ENCODE measurements at places on chromosomes 6 and 20.

DNA sequence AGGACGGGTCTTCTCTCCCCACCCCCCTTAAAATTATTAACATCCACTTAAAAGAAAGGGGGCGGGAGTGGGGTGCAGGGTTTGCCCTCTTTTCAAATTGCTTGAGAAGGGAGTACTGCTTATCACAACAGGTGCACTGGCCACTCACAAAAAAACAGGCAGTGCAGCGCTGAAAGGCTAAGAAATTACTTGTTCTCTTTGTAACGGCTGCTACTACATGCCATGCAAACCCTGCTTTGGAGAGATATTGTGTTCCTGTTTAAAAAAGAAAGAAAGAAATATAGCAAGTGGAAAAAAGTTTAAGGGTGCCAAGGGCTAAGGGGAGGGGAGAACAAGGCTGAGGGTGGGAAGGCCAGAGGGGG lies 312.7 kb upstream of the JARID2 start:
- no peak for DNase-seq

DNA sequence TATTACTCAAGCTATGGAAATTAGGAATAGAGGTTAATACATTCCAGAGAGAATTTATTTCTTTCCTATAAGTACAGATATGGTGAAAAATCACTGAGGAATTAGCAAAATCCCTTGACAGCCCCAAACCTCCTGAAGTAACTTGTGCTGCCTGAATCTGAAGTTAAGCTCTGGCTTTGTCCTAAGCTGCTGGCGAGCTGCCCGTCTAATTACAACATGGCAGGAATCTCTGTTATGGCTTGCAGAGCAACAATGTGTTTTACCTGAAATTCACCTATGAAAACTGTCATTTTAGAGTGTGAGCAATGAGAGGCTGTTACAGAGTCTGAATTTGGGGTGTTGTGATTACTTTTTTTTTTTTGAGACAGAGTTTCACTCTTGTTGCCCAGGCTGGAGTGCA lies 22.5 kb upstream of the IYD start:
- DNase-seq = no peak

- no peak for DNase-seq
Observed at GRCh38 chr20:58374027-58374850, 14.8 kb upstream of the VAPB start.

DNA sequence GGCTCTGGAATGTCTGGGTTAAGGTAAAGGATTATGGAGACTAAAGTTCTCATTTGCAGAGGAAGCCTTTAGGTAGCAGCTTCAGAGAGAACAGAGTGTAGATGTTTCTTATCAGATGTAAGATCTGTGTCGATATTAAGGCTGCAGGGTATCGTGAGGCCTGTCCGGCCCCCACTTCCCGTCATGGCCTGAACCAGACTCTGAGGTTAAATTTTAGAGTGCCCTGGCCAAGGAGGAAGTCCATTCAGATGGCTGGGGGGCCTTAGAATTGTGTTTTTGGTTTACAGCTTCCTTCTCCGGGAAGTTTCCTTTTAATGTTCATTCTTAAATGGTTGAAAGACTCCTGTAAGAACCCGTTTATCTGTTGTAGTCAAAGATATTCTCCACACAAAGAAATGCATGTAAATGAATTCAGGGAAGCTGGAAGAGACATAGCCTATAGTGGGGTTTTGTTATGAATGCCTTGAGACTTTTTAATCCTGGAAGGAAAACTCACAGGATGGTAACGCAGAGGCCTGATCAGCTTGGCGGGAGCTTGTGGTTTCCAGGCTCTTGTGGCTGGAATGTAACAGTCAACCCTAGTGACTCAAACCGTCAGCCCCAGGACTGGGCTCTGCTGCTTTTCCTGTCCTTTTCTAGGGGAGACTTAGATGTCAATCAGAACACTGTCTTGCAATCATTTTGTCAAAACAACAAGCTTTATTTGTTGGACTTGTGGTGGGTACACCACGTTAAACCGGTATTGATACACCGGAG lies 34.7 kb downstream of the KIF25 start:
- DNase-seq = peak; percentile 5

- no peak for DNase-seq
Observed at GRCh38 chr6:3962291-3963280, 113.4 kb downstream of the FAM50B start.

- DNase-seq = no peak
Observed at GRCh38 chr6:18545726-18546125, 158.6 kb downstream of the RNF144B start.

GRCh38 chr6:136035378-136036070 lies 184.0 kb downstream of the PDE7B start:
- no peak for DNase-seq

GRCh38 chr6:15551798-15552197 lies 111.0 kb downstream of the DTNBP1 start:
- no peak for DNase-seq

- DNase-seq = no peak
Observed at GRCh38 chr20:51182571-51182970, 159.7 kb upstream of the KCNG1 start.

- DNase-seq = no peak
Observed at GRCh38 chr6:156634951-156635371, 142.2 kb upstream of the ARID1B start.

DNA sequence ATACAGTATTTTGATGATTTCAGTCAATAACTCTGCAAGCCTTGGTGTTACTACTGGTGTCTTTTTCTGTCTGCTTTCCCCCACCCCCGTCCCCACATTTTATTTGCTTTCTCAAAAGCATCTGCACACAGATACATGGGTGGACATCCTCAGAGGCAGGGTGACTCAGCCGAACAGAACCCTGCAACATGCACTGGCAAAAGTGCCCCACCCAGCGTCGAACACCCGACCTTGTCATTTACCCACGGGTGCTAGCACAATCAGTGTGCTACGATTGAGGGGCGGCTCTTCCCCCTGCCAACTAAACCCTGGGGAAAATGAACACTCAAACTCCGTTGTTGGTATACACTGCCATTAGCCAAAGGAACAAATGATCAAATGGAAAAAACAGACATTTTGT lies 115.9 kb upstream of the NAA20 start:
- DNase-seq = no peak

- no peak for DNase-seq
Observed at GRCh38 chr6:75124983-75125382, 80.9 kb downstream of the COL12A1 start.

- no peak for DNase-seq
Observed at GRCh38 chr6:21074484-21074883, 519.1 kb upstream of the SOX4 start.

DNA sequence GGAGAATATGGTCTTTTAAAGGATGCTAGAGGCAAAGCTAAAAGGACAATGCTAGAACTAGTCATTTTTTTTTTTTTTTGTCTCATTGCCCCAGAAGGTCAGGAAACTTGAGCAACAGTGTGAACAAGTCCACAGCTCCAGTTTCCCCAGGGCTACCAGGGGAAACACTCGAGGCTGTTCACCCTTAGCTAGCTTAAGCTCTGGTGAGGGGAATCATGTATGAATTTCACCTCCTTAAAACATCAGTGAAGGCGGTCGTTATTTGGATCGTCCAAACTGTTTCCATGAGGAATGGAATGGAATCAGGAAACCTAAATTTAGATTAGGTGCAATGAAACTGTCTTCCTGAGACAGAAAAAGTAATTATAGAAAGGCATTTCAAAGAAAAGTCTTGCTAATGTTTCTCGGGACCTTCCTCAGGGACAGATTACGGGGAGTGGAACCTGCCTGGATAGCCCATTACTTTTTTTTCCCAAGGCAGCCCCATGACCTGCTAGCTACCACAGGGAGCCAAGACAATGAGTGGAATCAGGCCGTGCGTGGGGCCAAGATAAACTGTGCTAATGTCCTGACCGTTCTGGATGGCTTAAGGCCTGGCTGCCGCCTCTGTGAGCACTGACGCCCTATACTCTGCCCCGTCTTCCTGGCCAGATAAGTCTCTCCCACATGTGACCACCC lies 164.8 kb upstream of the SGK1 start:
- no peak for DNase-seq

DNA sequence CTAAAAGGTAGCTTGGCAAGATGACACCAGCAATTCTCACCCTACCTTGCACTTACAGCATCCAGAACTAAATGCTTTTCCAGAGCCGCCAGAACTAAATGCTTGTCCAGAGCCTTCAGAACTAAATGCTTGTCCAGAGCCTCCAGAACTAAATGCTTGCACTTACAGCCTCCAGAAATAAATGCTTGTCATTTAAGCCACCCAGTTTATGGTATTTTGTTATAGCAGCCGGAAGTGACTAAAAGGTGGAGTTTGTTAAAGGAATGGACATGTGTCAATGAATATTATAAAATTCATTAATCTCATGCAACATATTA lies 133.5 kb downstream of the GPX5 start:
- DNase-seq = no peak

- DNase-seq = no peak
Observed at GRCh38 chr6:98832284-98833056, 1.9 kb upstream of the POU3F2 start.

- DNase-seq = no peak
Observed at GRCh38 chr6:14488180-14488579, 370.6 kb downstream of the CD83 start.

DNA sequence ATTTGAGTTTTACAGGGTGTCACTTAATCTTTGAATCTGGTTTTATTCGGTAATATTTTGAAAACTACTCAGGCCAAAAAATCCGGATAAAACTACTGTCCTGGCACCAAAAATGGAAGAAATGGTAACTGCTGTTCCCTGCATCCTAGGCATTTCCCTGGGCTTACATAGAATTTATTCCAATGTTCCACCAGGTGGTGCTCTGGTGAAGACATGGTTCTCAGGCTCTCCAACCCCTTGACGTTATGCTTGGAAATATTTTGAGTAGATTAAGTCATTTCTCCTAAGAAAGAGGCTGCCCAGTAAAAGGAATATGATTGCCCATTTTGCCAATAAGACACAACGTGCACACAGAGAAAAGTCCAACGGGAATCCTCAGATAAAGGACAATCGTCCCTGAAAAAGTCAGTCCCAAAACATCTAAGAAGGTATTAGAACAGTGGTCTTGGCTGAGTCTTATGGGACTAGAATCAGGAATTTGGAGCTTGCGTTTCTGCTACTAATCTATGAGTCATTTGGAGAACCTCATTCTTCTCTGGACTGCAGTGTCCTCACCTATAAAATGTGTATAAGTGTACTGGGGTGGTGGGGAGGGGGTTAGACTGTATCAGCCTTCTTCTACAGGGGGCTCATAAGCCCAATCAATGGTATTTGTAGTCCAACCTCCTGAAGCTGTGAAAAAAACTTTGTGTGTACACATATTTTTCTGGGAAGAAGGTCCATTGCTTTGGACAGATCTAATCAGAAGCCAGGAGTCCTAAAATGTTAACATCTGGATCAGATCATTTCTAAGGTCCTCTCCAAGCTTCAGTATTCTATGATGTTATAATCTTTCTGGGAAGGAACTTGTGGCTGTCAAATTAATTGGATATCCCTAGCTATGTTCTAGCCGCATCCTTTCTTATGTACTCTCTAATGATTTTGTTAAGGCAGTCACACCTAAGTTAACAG lies 131.0 kb upstream of the BMP2 start:
- DNase-seq = no peak

- no peak for DNase-seq
Observed at GRCh38 chr6:152727507-152727906, 23.1 kb upstream of the VIP start.

- no peak for DNase-seq
Observed at GRCh38 chr6:40187535-40188144, 253.4 kb upstream of the MOCS1 start.

DNA sequence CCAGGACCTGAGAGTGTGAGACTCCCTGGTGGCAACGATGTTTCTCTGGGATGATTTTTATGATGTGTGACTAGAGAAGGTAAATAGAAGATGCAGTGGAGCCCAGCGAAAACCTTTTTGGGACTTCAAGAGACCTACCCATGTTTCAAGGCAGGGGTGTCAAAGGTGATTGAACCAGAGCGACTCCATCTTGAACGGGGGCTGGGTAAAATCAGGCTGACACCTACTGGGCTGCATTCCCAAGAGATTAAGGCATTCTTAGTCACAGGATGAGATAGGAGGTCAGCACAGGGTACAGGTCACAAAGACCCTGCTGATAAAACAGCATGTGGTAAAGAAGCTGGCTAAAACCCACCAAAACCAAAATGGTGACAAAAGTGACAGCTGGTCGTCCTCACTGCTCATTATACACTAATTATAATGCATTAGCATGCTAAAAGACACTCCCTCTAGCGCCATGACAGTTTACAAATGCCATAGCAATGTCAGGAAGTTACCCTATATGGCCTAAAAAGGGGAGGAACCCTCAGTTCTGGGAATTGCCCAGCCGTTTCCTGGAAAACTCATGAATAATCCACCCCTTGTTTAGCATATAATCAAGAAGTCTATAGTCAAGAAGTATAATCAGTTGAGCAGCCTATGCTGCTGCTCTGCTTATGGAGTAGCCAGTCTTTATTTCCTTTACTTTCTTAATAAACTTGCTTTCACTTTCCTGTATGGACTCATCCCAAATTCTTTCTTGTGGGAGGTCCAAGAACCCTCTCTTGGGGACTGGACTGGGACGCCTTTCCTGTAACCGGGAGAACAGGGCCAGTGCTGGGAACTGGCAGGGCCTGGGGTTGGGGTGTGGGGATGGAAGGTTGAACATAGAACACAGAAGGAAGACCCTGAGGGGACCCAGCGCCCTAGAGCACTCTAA lies 526.4 kb downstream of the QKI start:
- DNase-seq = no peak

- no peak for DNase-seq
Observed at GRCh38 chr6:42221546-42221945, 3.9 kb upstream of the MRPS10 start.

- DNase-seq = no peak
Observed at GRCh38 chr6:29757701-29758293, 34.6 kb downstream of the HLA-F start.

DNA sequence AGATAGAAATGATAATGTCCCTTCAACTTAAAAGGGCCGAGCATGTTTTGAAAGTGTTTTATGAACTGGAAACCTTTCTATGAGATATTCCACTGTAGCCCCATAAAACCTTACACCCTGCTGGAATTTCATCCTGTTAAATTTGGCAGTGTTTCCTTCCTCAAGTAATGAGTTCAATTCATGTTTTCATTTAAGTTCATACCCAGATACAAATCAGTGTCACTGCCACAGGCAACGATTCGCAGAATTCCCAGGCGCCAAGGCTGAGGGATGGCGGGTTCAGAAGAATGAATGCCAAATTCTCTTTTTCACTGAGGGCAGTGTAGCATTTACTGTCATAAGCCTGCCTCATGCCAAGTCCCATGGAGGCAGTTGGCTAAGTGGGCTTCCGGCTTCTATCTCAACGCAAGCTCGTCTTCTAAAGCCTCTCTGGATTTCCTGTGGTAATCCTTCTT lies 511.8 kb upstream of the ID4 start:
- no peak for DNase-seq

GRCh38 chr6:43088654-43089056 lies 12.5 kb downstream of the PTK7 start:
- DNase-seq = no peak

DNA sequence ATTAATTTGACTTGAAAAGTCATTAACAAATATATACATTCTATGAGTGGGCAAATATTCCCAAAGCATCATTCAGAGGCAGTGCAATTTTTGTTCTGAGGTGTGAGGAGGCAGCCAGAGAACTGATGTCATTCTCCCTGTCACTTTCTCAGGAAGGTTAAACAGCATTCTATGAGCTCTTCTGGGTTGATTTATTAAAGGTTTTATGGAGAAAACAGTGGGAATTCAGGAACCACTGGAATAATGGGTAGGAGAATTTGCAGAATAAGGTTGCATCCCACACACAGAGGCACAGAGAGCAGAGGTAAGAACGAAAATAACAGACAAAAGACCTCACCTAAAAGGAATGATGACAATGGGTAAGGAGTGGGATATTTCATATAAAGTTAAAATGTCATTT lies 860.6 kb downstream of the TFAP2A start:
- no peak for DNase-seq

- DNase-seq = no peak
Observed at GRCh38 chr20:34880215-34880850, 3.9 kb downstream of the ACSS2 start.

GRCh38 chr6:122568797-122569221 lies 41.4 kb upstream of the PKIB start:
- DNase-seq = no peak

Measured in GF-D8 (cell line).